NCI-H1092 treated with DMSO at 0.1 percent for 48 hours (cell line): ENCODE measurements at places on chromosomes 7 and 10.

- no peak for DNase-seq
Observed at GRCh38 chr7:41637049-41637448, 65.8 kb downstream of the INHBA start.

DNA sequence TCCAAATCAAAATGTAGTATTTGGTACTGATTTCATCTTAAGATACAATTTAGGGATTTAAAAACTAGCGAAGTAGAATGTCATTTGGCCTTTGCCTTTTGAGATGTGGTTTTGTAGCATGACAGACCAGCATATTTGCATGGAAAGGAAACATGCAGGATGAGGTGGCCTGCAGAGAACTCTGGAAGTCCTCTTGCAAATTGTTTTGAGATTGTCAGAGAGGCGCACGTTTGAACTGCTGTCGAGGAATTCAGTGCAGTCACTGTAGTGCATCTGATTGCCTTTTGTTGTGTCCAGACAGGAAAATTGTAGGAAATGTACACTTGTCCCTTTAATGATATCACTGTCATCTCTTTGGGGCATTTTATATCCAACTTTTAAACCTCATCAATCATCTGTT is 136.7 kb downstream of the CELF2 start:
- no peak for DNase-seq

- no peak for DNase-seq
Observed at GRCh38 chr7:17951742-17952254, 11.5 kb upstream of the SNX13 start.

DNA sequence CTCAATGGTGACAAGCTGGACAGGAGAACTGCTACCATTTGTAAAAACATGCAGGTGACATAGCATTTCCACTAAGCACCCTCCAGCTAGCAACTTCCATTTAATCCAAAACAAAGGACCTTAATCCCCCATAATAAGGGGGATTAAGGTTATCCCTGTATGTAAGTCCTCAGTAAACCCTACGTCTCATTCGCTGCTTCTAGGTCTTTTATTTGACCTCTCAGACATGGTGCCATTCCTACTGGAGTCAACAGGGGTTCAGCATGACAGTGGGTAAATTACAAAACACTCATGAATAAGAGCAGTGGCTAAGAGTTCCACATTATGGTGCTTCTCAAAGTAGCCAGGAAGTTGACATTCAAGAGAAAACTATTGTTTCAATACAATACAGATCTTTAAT is 121.8 kb upstream of the CAV2 start:
- no peak for DNase-seq

- DNase-seq: peak; percentile 15
Observed at GRCh38 chr7:146067880-146068279, 48.7 kb upstream of the CNTNAP2 start.

DNA sequence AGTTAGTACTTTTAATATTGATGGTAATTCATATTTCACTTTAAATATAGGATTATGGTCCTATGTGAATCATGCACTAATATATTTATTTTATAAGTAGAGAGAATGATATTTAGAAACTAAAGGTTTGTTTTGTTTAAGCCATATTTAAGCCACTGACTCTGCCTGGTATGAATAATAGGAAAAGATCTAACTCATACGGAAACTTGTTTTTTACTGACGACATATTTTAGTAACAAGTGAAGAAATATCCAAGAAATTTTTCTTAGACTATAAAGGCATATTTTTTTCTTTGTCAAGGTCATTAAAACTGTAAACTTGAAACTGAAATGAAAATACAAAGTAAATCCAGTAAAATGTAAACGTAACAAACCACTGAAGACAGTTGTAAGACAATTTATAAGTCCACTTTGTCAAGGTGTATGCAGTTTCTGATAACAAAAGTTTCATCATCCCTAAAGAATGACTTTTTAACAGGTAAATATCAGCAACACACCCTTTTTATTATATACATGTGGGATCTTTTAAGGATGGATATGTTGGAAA is 147.1 kb downstream of the PHF14 start:
- DNase-seq: no peak

DNA sequence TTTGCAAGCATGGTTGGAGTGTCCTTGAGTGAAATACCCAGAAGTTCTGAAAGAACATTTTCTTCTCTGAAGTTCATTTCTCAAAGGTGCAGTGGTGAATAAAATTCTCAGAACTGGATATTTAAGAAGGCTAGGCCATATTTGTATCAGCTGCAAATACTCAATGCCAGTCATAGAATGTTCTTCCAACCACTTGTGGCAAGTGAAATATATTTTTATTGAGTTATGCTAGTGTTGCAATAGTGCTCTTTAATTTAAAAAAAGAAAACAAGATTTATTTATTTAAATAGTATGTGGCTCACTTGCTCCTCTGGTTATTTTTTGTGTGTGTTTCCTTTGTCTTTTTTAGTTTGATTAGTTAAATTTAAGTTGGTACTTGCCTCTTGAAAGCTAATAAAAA is 64.5 kb downstream of the PALS2 start:
- DNase-seq: no peak

DNA sequence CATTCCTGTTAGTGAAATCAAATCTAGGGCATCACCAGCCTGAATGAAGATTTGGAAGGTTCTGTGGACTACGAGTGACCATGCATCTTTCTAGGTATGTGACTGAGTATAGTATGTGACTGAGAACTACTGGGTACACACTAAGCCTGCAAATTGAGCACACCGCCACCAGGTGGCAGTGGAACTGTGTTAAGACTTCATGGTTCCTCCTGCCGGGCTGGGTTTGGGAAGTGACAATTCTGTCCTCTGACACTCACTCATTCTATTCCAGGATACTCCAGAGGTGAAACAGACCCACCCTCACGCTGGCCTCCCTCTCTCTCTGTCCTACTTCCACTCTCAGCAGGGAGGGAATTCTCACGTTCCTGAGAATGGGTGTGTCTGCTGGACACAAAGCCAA is 84.0 kb upstream of the TMEM248 start:
- no peak for DNase-seq

GRCh38 chr7:1459512-1459892 is 232 bp upstream of the MICALL2 start:
- peak; percentile 97 for DNase-seq
